ENCODE measurements at places on chromosomes 1 and 21.

- DNase-seq, result peak; percentile 15
Observed at GRCh38 chr1:94044290-94044790, 76.6 kb downstream of the ABCA4 start.

DNA sequence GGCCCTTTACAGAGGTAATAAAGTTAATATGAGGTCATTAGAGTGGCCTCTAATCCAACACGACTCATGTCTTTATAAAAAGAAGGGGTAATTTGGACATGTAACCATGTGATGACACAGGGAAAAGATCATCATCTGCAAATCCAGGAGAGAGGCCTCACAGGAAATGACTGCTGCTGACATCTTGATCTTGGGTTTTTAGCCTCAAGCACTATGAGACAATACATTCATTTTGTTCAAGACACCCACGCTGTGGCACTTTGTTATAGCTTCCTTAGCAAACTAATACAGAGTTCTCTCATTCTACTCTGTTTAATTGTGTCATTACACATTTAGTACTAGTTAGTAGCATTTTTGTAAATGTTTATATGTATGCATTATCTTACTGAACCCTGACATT lies 64.0 kb upstream of the RUNX1 start:
- no peak for DNase-seq

GRCh38 chr1:108057541-108057940 lies 92.6 kb upstream of the VAV3 start:
- DNase-seq, result peak; percentile 90

GRCh38 chr1:150022357-150022756 lies 11.8 kb upstream of the OTUD7B start:
- DNase-seq, result no peak

DNA sequence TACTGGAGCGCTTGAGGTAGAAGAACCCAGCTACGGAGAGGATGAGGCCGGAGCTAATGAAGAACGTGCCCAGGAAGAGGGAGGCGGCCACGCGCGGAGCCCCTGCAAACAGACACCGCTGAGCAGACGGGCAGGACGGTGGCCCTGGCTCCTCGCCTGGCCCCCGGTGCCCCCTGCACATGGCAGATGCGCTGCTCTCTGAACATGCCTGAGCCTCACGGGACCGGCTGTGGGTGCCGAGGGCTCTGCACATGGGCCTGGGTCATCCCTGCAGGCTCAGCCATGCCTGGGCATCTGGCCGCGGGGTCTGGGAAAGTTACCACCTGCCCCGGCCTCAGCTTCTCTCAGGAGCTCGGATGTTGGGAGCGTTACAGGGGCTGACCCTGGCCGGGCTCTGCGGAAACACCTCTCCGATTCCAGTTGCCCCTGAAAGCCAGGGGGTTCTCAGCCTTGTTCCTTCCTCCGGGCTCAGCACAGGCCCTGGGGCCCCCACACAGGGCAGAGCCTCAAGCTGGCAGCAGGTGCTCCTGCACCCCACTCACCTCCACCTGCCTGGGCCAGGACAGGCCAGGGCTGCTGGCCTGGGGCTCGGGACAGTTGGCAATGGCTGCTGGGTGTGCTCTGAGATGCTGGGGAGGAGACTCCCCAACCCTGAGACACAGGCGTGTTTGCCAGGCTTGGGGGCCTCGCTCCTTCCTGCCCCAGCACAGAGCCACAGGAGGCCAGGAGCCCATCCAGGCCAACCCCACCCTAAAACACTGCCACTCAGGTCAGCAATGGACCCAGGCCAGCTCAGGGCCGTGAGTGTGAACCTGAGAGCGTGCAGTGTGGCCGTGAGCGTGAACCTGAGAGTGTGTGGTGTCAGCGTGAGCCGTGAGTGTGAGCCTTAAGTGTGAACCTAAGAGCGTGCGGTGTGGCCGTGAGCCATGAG lies 12.1 kb upstream of the RNF223 start:
- DNase-seq, result no peak

GRCh38 chr1:1345384-1345783 lies 3.8 kb downstream of the DVL1 start:
- DNase-seq, result no peak

DNA sequence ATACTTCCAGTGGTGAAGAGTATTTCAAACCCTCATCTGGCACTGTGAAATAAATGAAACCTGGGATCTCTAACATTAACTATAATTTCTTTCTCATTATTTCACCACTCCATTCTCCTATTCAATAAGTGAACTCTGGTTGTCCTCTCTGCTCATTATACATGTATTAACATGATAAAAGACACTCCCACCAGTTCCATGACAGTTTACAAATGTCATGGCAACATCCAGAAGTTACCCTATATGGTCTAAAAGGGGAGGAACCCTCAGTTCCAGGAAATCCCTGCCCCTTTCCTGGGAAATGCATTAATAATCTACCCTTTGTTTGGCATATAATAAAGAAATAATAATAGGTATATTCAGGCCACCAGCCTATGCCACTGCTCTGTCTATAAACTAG lies 62.7 kb upstream of the BRINP3 start:
- no peak for DNase-seq

DNA sequence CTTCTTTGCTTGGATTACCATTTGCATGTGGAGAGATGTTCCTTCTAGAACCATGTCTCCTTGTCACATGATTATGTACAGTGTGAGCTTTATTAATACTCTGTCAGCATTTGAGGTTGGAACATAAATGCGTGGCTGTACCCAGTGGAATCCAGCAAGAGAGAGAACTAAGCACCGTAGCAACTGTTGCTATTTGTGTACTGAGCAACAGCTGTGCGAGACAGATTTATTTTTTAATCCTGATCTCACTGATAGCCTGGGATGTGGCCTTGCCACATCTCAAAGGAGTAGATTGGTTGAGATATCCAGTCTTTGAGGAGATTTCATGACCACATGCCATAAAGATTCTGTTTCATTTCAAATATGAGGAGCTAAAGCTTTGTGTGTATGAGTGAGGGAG lies 43.4 kb downstream of the KIF1B start:
- DNase-seq, result peak; percentile 87

DNA sequence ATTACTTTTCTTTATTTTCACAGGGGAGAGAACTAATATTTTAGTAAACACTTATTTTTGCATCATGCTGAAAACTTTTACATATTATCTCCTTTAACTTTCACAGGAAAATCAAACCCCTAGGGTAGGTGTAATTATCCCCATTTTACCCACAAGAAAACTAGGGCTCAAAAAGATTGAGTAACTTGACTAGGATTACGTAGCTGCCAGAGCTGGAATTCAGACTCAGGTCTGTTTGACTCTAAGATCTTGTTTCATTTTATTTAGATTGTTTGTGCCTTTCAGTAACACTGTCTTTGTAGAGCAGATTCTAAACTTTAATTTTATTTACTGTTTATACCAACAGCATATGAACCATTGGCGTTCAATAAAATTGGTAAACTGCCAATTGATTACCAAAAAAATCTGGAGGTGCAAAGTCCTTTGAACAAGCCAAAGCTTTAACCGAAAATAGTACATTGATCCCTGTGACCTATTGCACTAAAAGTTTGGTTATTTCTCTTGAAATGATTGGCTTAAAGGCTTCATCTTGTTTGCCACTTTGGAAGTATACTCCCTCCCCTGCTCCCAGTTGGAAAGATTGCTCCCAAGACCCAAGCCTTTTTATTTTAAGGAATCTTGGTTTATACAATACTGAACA lies 71.0 kb upstream of the WDR26 start:
- no peak for DNase-seq

GRCh38 chr1:25821630-25822091 lies 1.9 kb downstream of the MTFR1L start:
- no peak for DNase-seq

- DNase-seq, result no peak
Observed at GRCh38 chr1:1142844-1143243, 27.0 kb upstream of the C1orf159 start.

- DNase-seq, result no peak
Observed at GRCh38 chr21:17858747-17859146, 39.6 kb upstream of the C21orf91 start.

DNA sequence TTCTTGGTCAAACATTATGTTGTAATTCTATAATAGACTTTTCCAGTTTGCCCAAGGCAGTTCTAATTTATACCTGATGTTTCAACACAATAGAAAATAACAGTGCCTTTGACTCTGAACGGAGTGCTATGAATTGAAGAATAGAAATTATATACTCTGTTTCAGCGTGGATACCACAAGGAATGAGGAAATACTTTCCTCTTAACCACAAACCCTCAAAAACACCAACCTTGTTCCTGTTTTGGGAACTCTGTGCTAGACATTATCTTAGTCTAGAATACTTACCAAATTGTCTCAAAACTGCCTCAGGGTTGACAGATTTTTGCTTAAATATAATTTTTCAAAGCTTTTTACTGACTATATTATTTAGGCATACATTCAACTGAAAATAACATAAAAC lies 1629.3 kb downstream of the MRPL39 start:
- peak; percentile 66 for DNase-seq

GRCh38 chr1:161503394-161503748 lies 1.9 kb upstream of the FCGR2A start:
- no peak for DNase-seq

DNA sequence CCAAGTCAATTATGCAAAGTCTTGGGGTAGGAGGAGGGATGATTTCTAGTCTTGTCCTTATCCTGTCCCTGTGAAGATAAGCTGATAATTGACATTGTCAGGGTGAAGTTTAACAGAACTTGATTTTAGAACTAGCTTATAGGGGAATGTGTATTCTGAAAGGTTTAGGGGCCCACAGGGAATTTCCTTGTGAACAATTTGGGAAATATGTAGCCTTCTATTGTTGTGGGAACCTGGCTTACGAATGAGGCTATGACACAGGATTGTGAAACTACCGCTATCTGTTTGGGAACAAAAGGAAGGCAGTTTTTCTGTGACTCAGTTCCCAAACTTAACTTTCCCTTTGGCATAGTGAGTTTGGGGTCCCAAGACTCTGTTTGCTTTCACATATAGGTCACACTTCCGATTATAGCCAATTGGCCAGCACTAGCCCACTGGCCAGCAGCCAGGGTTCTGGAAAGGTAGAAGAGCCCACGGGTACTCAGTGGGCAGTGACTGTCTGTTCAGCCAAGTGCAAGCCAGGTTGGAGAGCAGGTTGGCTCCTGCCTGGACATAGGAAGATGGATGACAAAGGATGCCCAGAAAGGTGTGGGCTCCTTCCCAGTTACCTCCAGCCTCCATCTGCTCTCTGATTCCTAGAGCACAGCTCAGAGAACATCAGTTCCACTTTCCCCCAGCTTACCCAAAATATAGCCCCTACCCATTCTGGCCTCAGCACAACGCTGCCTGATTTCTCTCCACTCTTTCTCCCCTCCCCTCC lies 35.5 kb downstream of the H3-3A start:
- peak; percentile 20 for DNase-seq

- DNase-seq, result no peak
Observed at GRCh38 chr1:114154146-114154962, 685 bp upstream of the SYT6 start.

DNA sequence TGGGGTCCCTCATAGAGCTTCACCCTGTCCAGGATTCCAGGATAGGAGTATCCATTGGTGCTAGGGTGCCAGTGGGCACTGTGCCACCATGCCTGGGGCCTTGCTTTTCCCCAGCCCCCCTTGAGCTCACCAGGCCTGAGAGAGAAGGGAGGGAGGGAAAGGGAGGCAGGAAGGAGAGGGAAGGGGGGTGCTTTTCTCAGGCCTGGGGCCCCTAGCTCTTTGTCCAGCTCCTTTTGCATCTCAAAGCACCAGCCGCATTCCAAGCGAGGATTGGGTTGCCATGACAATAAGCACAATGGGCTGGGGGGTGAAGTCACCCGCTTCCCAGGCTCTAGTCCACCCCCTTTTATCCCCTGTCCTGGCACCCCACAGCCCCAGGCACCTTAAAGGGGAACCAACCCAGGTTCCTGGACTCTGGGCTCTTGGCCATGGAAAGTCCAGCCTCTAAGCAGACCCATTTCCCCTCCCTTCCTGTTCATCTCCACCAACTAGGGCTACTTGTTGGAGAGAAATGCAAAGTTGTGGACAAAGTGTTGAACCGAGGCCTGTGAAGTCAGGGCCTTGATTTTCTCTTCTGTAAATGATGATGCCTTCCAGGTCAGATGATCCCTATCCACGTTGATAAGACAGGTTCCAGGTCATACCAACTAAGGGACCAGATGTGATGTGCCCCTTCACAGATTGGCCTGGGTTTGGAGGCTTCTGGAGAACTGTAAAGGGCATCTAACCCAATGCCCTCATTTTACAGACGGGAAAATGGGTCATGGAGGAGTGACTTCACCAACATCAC lies 11.4 kb downstream of the THBS3 start:
- no peak for DNase-seq

GRCh38 chr1:8965121-8965820 lies 19.6 kb downstream of the CA6 start:
- DNase-seq, result no peak

DNA sequence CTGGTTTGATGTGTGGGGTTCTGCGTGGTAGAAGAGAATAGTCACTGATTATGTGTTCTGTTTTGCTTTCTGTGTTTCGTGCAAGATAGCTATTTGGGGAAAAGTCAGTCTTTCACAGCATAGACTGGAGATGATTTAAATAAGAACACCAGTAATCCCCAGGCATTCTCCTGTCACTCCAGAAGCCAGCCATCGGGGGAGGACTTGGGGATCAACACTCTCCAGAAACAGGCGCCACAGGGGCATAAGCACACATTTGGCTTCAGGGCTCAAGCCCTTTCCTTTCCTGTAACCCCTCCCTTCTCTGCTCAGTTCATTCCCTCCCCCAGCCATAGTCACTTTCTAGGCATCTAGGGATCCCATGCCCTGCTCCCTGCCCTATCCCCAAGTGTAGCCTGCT lies 97.3 kb upstream of the BEND5 start:
- DNase-seq, result no peak

Data from inflammatory macrophage (primary cell).